CD4-positive, alpha-beta memory T cell (primary cell): ENCODE measurements at places on chromosomes 3 and 15.

DNA sequence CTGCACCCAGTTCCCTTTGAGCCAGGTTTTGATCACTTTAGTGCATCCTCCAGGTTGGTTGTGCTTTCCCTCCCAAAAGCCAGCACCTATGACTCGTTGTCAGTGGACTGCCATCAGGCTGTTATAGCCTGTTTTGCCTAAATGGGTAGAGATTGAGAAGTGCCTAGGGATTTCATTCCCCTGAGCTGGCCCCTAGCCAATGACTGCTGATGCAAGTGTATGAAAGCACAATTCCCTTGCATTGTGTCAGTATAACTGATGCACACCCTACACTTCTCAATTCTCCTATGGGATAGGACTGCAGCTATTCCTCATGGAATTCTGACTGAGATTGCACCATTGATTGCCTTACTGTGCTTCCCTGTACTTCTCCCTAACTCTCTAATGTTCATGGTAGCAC lies 102.1 kb upstream of the ARPP21 start:
- no peak for DNase-seq

- DNase-seq: no peak
These were observed 3.3 kb downstream of the RFX7 start for GRCh38 chr15:56240390-56240789.

GRCh38 chr15:64134345-64134829 lies 17.1 kb upstream of the SNX22 start:
- DNase-seq: no peak

DNA sequence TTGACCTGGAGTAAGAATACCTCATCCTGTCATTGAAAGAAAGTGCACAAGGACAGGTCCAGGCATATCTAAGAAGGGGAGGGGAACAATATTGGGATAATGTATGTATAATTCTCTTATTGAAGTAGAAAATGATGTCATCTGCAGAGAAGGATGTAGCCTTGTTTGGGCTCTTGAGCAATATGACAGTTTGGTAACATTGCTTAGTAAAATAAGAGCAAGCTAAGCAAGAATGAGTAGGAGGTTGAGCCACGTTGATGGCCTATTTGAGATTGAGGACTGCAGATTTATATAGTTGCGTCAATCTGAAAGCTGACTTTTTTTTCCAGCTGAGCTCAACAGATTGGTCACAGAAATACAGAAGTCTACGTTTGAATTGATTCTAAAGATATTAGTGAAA lies 145.2 kb downstream of the FILIP1L start:
- DNase-seq: no peak

GRCh38 chr3:177599326-177599725 lies 402.0 kb upstream of the TBL1XR1 start:
- no peak for DNase-seq

- DNase-seq: no peak
These were observed 163.5 kb downstream of the CNTN4 start for GRCh38 chr3:2262204-2262603.

DNA sequence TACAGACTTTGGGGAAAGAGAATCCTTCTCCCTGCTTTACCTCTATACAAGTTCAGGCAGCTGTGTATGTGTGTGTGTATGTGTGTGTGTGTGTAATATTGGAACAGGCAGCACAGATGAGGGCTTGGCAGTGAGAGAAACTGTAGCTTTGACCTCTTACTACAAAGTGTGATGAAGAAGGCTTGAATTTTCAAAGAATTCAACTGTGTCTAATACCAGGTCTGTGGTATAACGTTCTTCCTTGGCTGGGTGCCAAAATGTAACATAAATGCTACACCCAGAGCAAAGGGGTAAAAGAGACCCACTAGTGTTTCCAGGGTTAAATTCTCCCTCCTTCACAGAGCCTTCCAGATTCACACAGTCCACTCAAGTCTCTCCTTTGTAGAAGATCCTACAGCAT lies 51.1 kb downstream of the CHST2 start:
- DNase-seq: no peak

GRCh38 chr3:97043411-97043810 lies 229.0 kb downstream of the EPHA6 start:
- DNase-seq: no peak

DNA sequence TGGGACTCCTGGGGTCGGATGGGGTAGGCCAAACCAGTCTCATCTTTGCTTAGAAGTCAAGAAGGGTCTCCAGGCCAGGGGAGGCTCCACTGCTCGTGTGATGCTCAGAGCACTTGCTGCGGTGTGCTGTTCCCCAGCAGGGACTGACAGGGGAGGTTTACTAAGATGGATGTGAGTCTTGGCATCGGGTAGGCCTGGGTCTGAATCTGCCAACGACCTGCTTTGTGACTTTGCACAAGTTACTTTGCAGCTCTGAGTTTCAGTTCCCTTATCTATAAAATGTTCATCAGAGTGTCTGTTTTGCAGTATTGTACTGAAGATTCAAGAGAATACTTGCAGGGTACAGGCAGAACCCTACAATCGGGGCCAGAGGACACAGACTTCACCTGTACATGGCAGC lies 17.3 kb upstream of the CDCP1 start:
- DNase-seq: no peak

GRCh38 chr3:65035246-65035645 lies 347.4 kb upstream of the ADAMTS9 start:
- DNase-seq: no peak

DNA sequence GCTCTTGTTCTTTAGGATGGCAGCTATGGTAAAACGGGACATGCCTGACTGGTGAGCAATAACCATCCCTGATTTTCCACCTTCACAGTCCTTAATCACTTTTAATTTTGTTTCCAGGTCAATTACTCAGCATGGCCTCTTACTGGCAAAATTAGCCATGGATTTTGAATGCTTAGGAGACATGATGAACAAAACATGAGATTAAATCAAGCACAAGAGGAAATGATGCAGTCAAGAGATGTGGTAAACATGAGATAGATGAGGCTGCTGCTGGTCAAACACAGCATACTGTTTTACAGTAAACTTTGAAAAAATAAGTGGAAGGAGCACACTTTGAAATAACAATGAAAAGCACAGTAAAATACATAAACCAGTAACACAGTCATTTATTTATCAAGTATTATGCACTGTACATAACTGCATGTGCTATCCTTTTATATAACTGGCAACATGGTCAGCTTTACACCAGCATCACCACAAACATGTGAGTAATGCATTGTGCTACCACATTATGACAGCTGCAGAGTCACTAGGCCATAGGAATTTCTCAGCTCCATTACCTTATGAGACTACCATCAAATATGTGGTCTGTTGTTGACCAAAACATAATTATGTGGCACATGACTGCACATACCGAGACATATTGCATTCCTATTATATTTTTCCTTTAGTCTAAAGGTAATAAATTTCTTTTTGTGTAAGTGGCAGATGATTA lies 30.1 kb upstream of the ZNF502 start:
- no peak for DNase-seq

GRCh38 chr3:57298041-57298440 lies 5.6 kb upstream of the ASB14 start:
- no peak for DNase-seq

GRCh38 chr3:14337828-14338227 lies 64.6 kb upstream of the SLC6A6 start:
- no peak for DNase-seq
